Cortex of kidney (tissue), 1 donor: ENCODE measurements at places on chromosomes 2 and 18.

GRCh38 chr2:80643598-80643997, 339.0 kb upstream of the LRRTM1 start:
- no peak for DNase-seq

GRCh38 chr2:18971628-18972027, 382.3 kb upstream of the NT5C1B start:
- no peak for DNase-seq

DNA sequence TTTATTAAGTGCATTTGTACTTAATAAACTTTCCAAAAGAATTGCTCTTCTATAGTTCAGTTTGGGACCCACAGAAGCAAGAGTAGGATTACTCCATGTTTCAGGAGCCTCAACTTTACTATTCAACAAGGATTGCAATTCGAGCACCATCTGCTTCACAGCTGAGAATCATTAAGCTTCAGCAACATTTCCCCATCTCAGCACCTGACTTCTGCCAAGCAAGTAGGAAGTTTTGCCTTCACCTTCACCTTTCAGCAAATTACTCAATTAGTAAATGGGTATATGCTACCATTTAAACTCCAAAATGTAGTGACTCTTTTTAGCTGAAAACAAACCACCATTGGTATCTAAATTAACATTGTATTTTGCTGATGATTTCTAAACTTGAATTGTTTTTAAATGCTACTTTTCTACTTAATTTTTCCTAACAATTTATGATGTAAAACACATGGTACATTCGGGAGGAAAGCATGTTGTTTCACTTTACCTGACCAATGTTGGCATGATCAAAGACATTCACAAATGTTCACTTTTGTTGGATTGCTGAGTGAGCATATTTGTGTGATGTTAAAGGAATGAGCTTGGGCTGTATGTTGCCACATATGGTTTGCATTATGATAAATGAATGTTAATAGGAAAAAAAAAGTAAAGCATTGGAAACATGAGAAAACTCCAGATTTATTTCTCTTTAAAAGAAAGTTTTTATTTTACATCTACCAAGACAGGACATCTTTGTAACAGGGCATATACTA, 159.2 kb downstream of the GULP1 start:
- no peak for DNase-seq

DNA sequence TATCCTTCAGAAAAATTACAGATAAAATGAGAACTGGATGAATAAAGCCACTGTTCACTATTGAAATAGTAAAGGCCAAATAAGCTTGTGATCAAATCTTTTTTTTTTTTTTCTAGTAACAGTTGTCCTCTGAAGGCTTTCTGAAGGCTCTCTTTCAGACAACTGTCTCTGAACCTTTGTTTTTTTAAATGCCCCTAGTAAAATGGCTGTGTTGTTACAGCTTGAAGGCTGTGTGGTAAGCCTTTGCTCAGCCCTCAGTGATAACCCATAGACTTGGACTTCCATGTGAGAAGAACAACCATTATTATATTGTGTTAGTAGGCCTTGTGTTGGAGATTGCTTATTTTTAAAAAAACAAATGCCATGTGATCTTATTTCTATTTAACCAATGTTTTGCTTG, 17.6 kb downstream of the FMNL2 start:
- no peak for DNase-seq

DNA sequence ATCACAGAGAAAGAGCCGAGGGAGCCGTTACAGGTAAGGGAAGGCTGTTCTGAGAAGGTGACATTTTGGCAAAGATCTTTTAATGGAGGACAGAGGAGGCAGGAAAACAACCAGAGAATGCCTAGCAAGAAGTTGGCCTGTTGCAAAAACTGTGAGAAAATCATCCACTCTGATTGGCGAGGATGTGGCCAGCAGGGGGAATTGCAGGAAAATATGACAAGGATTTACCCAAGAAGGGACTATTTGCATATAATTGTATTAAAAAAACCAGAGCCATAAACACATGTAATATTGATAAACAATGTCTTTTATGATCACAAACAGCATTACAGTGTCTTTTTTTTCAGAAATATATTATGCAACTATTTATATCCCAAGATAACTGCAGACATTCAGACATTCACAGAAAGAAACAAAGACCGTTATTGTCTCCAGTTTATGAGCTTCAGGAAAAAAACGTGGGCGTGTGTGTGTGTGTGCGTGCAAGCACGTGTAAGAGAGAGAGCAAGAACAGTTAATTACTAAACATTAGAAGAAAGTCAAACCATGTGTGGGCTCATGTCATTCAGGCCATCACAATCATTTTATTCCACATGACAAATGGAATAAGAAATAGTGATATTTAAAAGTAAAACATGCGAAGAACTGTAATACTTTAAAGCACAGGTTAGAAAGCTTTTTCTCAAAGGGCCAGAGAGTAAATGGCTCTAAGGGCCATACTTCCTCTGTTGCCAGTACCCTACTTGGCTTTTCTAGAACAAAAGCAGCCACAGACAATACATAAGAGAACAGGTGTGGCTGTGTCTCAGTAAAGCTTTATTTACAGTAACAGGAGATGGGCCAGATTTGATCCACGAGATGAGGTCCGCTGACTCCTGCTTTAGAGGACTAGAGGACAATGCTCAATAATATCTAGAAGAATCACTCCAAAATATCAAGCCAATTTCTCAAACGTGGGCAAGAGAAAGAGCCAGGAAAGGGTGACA, 324.1 kb downstream of the DLGAP1 start:
- no peak for DNase-seq

GRCh38 chr2:158953926-158954763, 14.3 kb upstream of the TANC1 start:
- DNase-seq, result no peak

DNA sequence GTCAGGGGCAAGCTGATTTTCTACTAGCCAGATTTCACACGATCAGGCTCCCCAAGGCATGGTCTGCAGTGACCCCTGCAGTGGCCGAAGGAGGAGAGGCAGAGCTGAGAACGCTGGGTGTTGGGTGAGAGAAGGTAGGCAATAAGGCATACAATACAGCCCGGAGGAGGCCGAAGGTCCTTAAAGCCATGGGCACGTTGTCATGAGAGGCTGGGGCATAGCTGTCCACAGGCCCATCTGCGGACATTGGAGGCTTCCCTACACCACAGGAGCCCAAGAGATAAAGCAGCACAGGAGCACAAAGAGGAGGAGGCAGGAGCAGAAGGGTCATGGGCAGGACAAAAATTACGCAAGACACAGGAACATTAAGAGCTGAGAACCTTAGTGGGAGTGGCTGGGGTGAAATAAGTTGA, 16.7 kb upstream of the BZW1 start:
- DNase-seq, result no peak

DNA sequence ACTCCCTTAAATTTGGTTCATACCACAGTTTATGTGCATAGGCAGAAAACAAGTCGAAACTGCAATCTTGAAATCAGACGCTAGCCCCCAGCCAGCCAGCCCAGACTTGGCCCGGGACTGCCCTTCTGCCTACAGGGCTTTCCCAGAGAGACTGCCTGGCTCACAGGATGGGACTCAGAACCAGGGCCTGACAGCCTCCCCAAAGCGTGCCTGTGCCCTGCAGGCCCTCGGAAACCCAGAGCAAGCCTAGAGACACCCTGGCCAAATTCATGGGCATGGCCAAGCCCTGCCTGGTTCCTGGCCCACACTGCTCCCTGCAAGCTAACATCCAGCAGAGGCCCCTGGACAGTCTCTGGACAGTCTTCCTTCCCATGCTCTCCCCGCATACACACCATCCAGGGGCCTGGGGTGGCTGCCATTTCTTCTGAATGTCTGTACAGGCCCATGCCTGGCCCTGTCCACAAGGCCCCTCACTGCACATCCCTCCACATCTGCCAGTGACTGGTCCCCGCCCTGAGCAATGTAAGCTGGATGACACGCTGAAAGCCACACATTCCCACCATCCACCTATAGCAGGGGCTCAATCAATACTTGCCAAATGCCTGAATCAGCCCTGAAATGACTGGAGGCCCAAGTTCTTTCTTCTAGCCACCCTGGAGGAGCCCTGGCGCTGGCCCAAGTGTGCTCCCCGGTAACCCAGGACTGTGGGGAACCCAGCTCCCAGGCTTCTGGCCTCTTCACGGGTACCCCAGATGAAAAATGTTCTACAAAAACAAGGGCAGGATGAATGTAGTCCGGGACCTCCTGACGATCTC, 73.1 kb downstream of the HDAC4 start:
- DNase-seq, result no peak

DNA sequence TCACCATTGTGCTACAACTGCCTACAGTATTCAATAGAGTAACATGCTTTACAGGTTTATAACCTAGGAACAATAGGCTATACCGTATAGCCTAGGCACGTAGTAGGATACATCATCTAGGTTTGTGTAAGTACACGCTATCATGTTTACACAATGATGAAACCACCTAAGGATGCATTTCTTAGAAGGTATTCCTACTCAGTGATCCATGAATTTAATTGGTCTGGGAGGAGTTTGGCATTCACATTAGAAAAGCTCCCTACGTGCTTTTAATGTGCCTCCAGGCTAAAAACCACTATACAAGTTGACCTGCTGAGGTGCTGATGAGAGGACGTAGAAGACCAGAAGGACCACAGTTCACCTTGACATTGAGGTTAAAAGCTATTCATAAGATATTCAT, 154.5 kb upstream of the LRRTM1 start:
- DNase-seq, result no peak

GRCh38 chr18:24485681-24486080, 25.2 kb downstream of the HRH4 start:
- no peak for DNase-seq
